Placental epithelial cell (primary cell): ENCODE measurements at places on chromosomes 7 and 10. TPM values are rescaled to one million over a fixed set of nuclear protein-coding genes. Genes with fewer than 3 reads are reported as not detected.

Gene NPC1L1
- not detected in 2 replicates for total RNA-seq

Gene PCDH15
- total RNA-seq: not detected in 2 replicates

Gene ADIRF
- total RNA-seq: 3.5 TPM in 1 of 2 replicates, not detected in the other

Gene FKBP6
- total RNA-seq: not detected in 2 replicates

Gene IQUB
- total RNA-seq: 0.87 and 6.3 TPM in 2 replicates

Gene ABCA13
- total RNA-seq: under 0.01 TPM in 1 of 2 replicates, not detected in the other

Gene TMEM60
- total RNA-seq: 11.4 and 11.8 TPM in 2 replicates

Gene FAM25C
- total RNA-seq: 20.6 TPM in 1 of 2 replicates, not detected in the other

Gene NME8
- not detected in 2 replicates for total RNA-seq

Gene JAZF1
- total RNA-seq: 1.2 and 1.5 TPM in 2 replicates

Gene KEL
- total RNA-seq: 0.39 and 1.4 TPM in 2 replicates

Gene FKBP14
- total RNA-seq: 19.6 and 46.2 TPM in 2 replicates

Gene FFAR4
- not detected in 2 replicates for total RNA-seq

Gene VIPR2
- total RNA-seq: not detected in 2 replicates

Gene SPOCK2
- total RNA-seq: under 0.01 and 0.39 TPM in 2 replicates

Gene NOD1
- 7.1 and 10.6 TPM in 2 replicates for total RNA-seq

Gene VOPP1
- total RNA-seq: 15.7 and 26.8 TPM in 2 replicates

Gene TMEM270
- not detected in 2 replicates for total RNA-seq

Gene CDHR3
- 0.22 and 0.39 TPM in 2 replicates for total RNA-seq

Gene RGR
- total RNA-seq: not detected in 2 replicates

Gene NEURL1
- total RNA-seq: 5.5 and 10.0 TPM in 2 replicates

Gene AKR1C4
- total RNA-seq: not detected in 2 replicates

Gene ERVW-1
- total RNA-seq: not detected in 2 replicates

Gene TFEC
- total RNA-seq: 0.39 and 2.7 TPM in 2 replicates

Gene SUN3
- total RNA-seq: 0.11 TPM in 1 of 2 replicates, not detected in the other

Gene CLDN12
- 18.5 and 39.6 TPM in 2 replicates for total RNA-seq

Gene RARRES2
- total RNA-seq: 0.79 TPM in 1 of 2 replicates, not detected in the other

Gene HOXA2
- 0.65 and 4.7 TPM in 2 replicates for total RNA-seq

Gene TUBB8
- not detected in 2 replicates for total RNA-seq

Gene ZP3
- 0.98 and 4.7 TPM in 2 replicates for total RNA-seq

Gene PRSS37
- not detected in 2 replicates for total RNA-seq

Gene OR9A2
- 1.2 TPM in 1 of 2 replicates, not detected in the other for total RNA-seq

Gene ST8SIA6
- not detected in 2 replicates for total RNA-seq

Gene HECW1
- under 0.01 TPM in 1 of 2 replicates, not detected in the other for total RNA-seq

Gene NOS3
- total RNA-seq: 2.4 and 14.1 TPM in 2 replicates

Gene LRRC4
- total RNA-seq: under 0.01 and 0.11 TPM in 2 replicates

Gene ANKRD1
- 14.5 TPM in 1 of 2 replicates, not detected in the other for total RNA-seq

Gene AGBL3
- total RNA-seq: 0.11 and 0.39 TPM in 2 replicates

Gene RNF148
- total RNA-seq: 4.3 and 36.5 TPM in 2 replicates

Gene EEF1AKMT2
- total RNA-seq: 15.0 and 15.7 TPM in 2 replicates

Gene NUP42
- 18.9 and 19.2 TPM in 2 replicates for total RNA-seq

Gene IGF2BP3
- total RNA-seq: 72.6 and 93.9 TPM in 2 replicates

Gene AKR1C8
- total RNA-seq: not detected in 2 replicates

Gene GPR26
- total RNA-seq: not detected in 2 replicates

Gene TSPAN33
- under 0.01 and 0.65 TPM in 2 replicates for total RNA-seq

Gene CC2D2B
- 0.39 and 0.43 TPM in 2 replicates for total RNA-seq

Gene ASZ1
- 0.11 TPM in 1 of 2 replicates, not detected in the other for total RNA-seq
